ENCODE measurements at places on chromosomes 1 and 21.

DNA sequence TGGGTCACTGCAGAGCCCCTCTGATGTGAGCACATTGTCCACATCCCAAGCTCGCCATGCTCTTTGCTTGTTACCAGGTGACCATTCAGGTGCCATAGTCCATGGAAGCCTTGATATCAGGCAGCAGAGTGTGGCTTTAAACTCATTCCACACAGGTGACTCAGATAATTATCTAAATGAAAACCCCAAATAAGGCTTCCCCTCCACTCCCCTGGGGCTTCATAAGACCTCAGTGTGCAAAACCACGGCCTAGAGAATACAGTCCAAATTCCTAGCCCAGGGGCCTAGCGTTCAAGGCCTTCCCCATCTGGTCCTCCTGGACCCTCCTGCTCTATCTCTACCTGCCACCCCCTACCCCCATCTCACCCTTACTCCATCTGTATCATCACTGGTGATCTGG lies 97.1 kb downstream of the ARHGEF10L start:
- DNase-seq, result no peak

- DNase-seq, result peak; percentile 14
These were observed 19.9 kb upstream of the KCNA10 start for GRCh38 chr1:110538921-110539320.

DNA sequence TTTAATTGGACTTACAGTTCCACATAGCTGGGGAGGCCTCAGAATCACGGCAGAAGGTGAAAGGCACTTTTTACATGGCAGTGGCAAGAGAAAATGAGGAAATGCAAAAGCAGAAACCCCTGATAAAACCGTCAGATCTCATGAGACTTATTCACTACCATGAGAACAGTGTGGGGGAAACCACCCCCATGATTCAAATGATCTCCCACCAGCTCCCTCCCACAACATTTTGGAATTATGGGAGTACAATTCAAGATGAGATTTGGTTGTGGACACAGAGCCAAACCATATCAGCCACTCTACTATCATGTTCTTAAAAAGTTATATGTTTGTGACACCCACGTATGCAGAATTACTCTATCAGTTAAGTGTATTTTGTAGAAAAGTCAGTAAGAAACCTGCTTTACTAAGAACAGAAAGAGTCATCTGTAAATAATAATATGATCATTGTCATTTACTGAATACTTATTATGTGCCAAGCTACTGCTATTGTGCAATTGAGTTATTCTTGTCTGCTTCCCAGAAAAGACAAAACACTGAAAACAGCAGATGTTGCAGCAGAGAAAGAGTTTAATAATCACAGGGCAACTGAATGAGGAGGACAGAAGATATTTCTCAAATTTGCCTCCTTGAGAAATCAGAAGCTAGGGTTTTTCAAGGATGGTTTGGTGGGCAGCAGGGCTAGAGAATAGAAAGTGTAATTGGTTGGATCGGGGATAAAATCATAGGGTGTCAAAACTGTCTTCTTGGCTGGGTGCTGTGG lies 207.7 kb upstream of the FGGY start:
- no peak for DNase-seq

DNA sequence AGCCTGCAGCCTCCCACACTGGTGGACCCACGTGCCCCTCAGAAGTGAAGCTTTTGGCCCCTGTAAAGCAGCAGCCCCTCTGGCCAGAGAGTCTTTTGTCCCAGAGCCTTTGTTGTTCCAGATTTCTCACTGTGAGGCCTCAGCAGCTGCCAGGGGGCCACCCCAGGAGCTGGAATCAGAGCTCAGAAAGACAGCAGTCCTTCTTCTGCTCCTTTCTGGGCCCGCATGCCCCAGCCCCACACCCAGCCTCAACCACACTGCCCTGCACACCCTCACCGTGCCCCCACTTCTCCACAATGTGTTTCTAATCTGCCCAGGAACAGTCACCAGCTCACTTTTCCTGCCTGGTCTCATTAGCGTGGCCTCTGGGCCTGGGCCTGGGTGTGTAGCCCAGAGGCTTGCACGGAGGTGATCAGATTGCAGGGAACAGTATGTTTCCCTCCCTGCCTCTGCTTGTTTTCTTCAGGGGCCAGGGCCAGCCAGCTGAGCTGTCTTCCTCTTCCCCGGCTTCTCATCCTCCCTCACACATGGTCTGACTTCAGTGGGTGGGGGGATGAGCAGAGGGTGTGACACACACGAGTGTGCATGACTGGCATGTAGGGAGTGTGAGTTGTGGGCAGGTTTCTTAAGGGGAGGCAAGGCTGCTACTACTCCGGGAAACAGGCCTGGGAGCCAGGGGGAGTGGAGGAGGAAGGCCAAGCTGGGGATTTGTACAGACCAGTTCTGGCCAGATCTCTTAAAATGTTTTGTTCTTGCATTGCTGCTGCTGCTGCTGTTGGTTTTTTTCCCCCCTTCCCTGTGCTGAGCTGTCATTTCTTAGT lies 82.5 kb upstream of the ZNF648 start:
- DNase-seq, result no peak

GRCh38 chr1:17998889-17999288 lies 108.7 kb upstream of the IGSF21 start:
- DNase-seq, result no peak

Measured in NCI-H524 (cell line).